ENCODE measurements at places on chromosomes 5 and 9.

- DNase-seq = no peak
These were observed 203.6 kb upstream of the GRAMD2B start for GRCh38 chr5:126219616-126220015.

DNA sequence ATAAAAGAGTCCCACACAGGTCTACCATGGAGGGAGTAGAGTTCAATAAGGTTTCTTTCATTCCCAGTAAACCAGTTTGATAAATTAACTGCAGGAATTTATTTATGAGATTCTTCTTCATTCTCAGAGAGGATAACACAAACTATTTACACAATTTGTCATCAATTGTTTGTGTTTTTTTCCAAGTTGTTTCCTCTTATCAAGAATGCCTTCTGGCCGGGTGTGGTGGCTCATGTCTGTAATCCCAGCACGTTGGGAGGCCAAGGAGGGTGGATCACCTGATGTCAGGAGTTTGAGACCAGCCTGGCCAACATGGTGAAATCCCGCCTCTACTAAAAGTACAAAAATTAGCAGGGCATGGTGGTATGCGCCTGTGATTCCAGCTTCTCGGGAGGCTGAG lies 216.7 kb downstream of the MLLT3 start:
- DNase-seq = no peak

DNA sequence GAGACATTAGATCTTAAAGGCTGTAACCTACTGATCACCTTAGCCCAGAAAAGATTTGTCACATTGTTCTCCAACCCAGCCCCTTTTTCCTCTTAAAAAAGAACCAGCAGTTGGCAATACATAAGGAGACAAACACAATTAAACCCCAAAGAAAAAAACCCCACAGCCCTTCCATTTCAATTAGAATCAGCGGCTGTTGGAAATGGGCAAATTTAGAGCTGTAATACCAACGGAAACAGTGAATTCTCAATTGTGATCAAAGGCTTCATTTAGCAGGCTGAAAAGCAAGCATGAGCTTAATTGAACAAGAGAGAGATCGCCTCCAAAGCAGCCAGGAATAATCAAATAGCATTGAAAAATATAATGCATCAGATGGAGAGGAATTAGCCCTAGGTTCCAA lies 153.6 kb downstream of the FAM114A2 start:
- DNase-seq = no peak

- no peak for DNase-seq
These were observed 290.7 kb downstream of the PRELID2 start for GRCh38 chr5:145544401-145544800.

GRCh38 chr5:10581867-10582511 lies 18.1 kb downstream of the ANKRD33B start:
- no peak for DNase-seq

DNA sequence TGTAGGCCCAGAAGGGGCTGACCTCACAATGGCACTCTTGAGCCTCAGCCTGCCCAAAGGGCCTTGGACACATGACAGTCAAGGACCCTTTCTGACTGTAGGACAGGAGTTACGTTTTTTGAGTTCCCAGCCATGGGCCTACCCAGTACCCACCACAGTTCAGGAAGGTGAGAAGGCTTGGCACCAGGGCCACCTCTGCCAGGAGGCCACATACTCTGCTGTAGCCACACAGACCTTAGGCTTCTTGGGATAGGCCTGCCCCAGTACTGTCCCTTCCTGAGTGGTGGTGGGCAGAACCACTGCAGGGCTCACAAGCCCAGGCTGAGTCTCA lies 12.8 kb downstream of the PDLIM4 start:
- DNase-seq = no peak

- no peak for DNase-seq
These were observed 51.2 kb downstream of the SAR1B start for GRCh38 chr5:134581241-134581981.

Measured in HCEC 1CT (cell line).